Liver (tissue), 10 donors: ENCODE measurements at places on chromosomes 3 and 15.

GRCh38 chr3:155313300-155313699, 19.8 kb upstream of the STRIT1 start:
- DNase-seq = no peak

DNA sequence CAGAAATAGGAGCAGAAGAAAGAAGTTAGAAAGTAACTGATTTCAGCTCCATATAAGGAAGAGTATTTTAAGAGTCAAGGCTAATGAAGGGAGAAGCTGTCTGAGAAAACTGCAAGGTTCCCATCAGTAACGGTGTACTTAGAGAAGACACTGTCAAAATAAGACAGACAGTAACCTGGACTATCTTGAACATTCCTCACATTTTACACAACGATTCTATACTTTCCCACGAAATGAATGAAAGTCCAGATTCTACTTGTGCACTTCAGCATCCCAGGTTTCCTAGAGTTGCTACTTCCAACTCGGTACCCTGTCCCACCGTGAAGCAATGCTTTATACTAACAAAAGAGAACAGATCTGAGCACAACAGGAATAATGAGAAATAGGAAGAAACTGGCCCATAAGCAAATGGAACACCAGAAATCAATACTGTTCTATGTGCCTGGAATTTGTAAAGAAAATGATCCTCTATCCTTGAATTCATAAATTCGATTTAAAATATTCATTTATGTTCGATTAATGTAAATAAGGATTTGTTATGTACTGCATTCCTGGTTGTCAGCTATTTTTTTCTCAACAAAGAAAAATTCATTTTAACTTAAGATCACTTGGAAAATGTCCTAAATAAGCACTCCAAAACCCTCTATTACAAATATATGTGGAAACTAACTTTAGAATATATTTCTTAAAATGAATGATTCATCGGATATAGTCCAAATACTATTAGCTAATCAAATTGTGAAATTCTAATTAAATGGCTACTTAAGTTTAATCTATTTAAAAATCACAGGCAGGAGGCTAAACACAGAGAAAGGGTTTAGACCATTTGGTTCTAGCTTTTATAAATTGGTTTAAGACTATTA, 1.5 kb downstream of the C3orf70 start:
- DNase-seq = no peak

- DNase-seq = no peak
These were observed 8.5 kb downstream of the VEPH1 start for GRCh38 chr3:157494581-157495281.

GRCh38 chr3:181741417-181741816, 29.7 kb downstream of the SOX2 start:
- DNase-seq = no peak

GRCh38 chr15:32878869-32879805, 161.3 kb downstream of the GREM1 start:
- DNase-seq = no peak

GRCh38 chr3:59318881-59319280, 269.1 kb upstream of the CFAP20DC start:
- no peak for DNase-seq

DNA sequence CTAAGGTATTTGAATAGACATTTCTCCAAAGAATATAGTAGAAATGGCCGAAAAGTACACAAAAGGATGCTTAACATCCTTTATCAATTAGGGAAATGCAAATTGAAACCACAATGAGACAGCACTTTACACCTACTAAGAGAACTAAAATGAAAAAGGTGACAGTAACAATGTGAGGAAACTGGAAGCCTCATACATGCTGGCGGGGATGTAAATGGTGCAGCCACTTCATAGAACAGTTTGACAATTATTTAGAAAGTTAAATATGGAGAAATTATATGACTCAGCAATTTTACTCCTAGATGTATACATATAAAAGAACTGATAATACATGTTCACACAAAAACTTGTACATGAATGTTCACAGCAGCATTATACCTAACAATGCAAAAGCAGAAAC, 13.4 kb downstream of the SPICE1 start:
- DNase-seq = no peak
